Ascending aorta (tissue), 2 donors: ENCODE measurements at places on chromosomes 2 and 18. TPM values are rescaled to one million over a fixed set of nuclear protein-coding genes. Genes with fewer than 3 reads are reported as not detected.
A peak's percentile ranks its signal among the peaks of the same experiment; 100 is the strongest.

DNA sequence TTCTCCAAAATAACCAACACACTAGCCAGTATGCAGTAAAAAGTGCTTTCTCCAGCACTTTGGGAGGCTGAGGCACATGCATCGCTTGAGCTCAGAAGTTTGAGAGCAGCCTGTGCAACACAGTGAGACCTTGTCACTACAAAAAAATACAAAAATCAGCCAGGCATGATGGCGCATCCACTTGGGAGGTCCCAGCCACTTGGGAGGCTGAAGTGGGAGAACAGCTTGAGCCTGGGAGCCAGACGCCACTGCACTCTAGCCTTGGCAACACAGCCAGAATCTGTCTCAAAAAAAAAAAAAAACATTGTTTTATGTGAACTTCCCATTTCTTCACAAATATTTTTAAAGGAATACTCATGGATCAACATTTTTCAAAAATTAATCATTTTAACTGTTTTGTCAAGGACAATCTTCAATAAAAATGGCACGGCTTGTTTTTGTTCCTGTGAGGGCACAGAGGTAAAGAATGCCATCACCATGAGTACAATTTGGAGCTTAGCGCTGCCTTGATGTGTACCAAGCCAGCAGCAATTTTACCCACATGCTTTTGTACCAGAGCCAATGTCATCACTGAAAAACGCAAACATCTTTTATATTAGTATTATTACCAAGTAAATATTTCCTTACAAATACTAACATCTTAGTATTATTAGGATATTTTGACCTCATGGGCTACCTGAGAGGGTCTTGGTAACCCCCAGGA lies 26.7 kb downstream of the RAB1A start:
- no peak for DNase-seq

GRCh38 chr18:48802543-48803290 lies 148.0 kb downstream of the SMAD7 start:
- DNase-seq: peak; percentile 44

- no peak for DNase-seq
These were observed 144.9 kb upstream of the POU3F3 start for GRCh38 chr2:104708967-104709366.

- DNase-seq: no peak
These were observed 45.8 kb downstream of the SLC4A5 start for GRCh38 chr2:74297391-74297790.

DNA sequence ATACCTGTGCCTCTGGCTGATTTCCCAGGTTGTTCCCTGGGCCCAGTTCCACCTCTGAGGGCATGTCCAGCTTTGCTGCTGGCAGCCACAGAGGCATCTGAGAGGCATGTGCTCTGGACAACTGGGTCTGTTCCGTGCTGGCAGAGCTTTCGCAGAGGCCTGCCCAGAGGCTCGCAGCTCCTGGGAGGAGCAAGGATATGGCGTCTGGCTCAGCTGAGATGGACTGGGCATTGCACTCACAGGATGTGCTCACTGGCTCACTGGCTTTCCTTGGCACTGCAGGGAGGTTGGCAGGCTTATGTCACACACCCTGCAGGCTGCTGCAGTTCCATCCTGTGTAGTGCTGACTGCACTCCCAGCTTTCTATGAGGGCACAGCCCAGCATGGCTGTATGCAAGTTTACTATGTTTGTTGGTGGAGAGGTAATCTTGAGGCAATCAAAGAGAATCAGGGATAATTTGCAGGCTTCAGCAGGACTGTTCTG lies 172.3 kb downstream of the PRKCE start:
- peak; percentile 91 for DNase-seq

The CTNNA2 gene
- total RNA-seq: not detected

The FKBP7 gene
- 7.7 TPM for total RNA-seq

The HRH4 gene
- not detected for total RNA-seq
